Astrocyte (in vitro differentiated cells and primary cell): ENCODE measurements at places on chromosomes 6 and 20. TPM values are rescaled to one million over a fixed set of nuclear protein-coding genes. Genes with fewer than 3 reads are reported as not detected.

ALDH8A1 gene
- 0.41 TPM in 2 replicates for total RNA-seq

SIRPB2 gene
- total RNA-seq = not detected in 2 replicates

TRIM15 gene
- not detected in 2 replicates for total RNA-seq

ZBTB24 gene
- 8.4 and 9.3 TPM in 2 replicates for total RNA-seq

GRCh38 chr20:32959351-32960221 is 44.6 kb downstream of the SUN5 start:
- DNase-seq = no peak
- no peaks in the 10 kb centered on the region for H3K4me1 ChIP-seq
- no peak overlapping the region for H3K27ac ChIP-seq
- H3K4me3 ChIP-seq = no peak overlapping the region

DNA sequence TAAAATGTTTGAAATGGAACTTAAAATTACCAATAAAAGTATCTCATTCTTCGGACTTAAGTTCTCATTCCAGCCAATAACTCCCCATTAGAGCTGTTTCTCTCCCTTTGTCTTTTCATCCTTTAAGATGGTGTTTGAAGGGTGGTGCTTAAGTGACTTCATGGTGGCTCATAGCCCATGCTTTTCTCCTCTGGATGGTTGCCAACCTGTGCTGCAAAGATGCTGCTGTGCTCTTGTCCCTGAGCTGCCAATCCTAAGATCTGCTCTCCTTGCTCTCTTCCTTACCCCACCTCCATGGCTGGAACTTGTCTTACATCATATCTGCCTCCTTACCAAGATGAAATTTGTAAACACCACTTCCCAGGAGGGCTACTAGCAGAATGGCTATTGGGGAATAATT is 31.6 kb upstream of the PNRC1 start:
- H3K27me3 ChIP-seq = no peaks in the 10 kb centered on the region
- no peak for DNase-seq
- no peak overlapping the region for H3K4me3 ChIP-seq
- H3K27ac ChIP-seq = no peak overlapping the region

DNA sequence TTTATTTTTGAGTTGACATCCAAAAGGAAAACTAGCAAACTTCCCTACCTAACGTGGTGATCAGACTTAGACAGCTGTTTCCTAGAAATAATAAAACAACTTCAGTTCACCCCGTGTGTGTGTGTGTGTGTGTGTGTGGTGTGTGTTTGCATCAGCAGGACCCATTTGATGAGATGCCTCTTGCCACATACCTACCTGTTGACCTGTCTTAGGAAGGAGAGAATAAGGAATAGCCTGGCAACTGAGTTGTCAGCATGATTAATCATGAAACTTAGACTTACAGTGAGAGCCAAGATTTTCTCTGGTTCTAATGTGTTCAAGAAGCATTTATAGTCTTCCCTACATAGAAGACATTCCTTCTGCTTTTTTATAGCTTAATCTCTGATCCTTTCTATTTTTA is 16.1 kb upstream of the PBOV1 start:
- no peaks in the 10 kb centered on the region for H3K27me3 ChIP-seq
- DNase-seq = peak; percentile 44
- no peak overlapping the region for H3K4me3 ChIP-seq
